ENCODE measurements at places on chromosomes 6 and 20. TPM values are rescaled to one million over a fixed set of nuclear protein-coding genes. Genes with fewer than 3 reads are reported as not detected.

The EYS gene
- total RNA-seq, result under 0.01 TPM

The CD83 gene
- 1.6 TPM for total RNA-seq

The RSPH9 gene
- 0.83 TPM for total RNA-seq

The ROS1 gene
- total RNA-seq, result 0.07 TPM

The DNAAF9 gene
- 24.7 TPM for total RNA-seq

The HLA-DPA1 gene
- 0.17 TPM for total RNA-seq

The CARMIL1 gene
- 9.7 TPM for total RNA-seq

The PHF20 gene
- 53.5 TPM for total RNA-seq

The RNGTT gene
- 16.4 TPM for total RNA-seq

The ADGB gene
- total RNA-seq, result not detected

All from smooth muscle cell of the pulmonary artery (primary cell).